ENCODE measurements at places on chromosomes 1 and 21. TPM values are rescaled to one million over a fixed set of nuclear protein-coding genes. Genes with fewer than 3 reads are reported as not detected.

AVPR1B gene
- polyA plus RNA-seq, result 0.09 TPM

MTMR11 gene
- 3.6 TPM for polyA plus RNA-seq

MFAP2 gene
- polyA plus RNA-seq, result 255 TPM

ATP5IF1 gene
- polyA plus RNA-seq, result 1,325 TPM

CCDC28B gene
- polyA plus RNA-seq, result 39.7 TPM

Data from GM23338 (cell line).